Non-pigmented ciliary epithelial cell (primary cell): ENCODE measurements at places on chromosomes 2 and 18.

GRCh38 chr2:206657087-206657486 lies 14.8 kb downstream of the FAM237A start:
- no peak for DNase-seq

DNA sequence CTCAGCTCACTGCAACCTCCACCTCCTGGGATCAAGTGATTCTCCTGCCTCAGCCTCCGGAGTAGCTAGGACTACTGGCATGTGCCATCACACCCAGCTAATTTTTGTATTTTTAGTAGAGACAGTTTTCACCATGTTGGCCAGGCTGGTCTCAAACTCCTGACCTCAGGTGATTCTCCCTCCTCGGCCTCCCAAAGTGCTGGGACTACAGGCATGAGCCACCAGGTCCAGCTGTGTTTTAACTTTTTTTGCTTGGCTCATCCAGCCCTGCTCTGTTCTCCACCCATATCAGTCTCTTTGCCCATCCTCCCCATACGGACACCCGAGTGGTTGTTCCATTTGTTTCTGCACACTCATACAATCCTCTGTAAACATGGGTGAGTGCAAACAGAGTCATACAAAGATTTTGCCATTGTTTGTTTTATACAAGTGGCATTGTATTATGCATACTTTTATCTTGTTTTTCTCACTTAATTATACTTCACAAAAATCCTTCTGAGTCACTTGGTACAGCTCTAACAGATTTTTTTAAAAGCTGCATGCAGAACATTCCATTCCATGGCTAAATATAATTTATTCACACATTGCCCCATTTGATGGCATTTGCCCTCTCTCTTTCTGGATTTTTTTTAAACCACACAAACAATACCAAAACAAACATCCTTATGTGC lies 5.3 kb downstream of the APOB start:
- no peak for DNase-seq

- DNase-seq: no peak
Measured at GRCh38 chr18:57806978-57807285, 3.8 kb upstream of the ATP8B1 start.

DNA sequence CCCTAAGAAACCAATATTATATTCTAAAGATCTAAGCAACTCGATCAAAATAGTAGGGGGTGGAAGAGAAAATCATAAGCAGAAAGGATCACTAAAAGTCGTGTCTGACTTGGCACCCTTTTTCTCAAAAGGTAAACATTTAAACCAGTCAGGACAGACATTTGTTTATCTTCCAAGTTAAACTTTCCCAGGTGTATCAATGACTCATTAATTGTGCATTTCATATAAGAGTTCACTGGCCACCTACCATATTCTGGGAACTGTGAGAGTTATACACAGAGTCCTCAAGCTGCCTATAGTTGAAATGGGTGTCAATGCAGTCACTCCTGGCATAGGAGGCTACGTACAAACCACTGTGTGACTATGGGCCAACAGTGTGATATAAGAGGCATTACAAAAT lies 4.8 kb upstream of the ACVR1 start:
- DNase-seq: no peak

DNA sequence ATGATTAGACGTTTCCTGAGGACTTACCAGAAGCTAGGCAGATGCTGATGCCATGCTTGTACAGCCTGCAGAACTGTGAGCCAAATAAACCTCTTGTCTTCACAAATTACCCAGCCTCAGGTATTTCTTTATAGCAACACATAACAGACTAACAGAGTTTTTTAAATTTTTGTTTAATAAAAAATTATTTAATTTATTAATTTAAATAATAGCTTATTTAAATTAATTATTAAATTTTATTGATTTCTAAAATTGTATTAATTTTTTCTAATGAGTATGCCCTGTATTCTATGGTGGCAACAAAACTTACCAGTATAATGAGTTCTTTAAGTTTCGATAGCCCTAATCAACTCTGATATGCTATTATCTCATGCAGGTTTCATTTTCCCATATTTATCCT lies 259.8 kb downstream of the IKZF2 start:
- DNase-seq: no peak

DNA sequence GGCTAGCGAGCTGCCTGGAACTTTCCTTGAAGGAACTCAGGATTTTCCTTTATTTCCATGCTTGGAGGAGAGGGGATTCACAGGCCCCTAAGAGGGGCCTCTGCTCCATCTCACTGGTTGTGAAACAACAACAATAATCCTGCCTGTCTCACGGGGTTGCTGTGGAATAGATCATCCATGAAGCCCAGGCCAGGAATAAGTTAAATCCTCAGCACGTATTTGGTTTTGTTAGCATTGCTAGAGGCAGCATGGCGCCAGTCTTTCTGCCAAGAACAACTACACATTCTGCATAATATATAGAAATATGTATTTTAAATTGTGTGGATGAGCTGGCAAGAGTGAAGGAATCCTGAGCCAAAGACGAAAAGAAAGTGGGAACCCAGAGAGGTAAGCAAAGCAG lies 80.8 kb upstream of the L3MBTL4 start:
- DNase-seq: no peak

DNA sequence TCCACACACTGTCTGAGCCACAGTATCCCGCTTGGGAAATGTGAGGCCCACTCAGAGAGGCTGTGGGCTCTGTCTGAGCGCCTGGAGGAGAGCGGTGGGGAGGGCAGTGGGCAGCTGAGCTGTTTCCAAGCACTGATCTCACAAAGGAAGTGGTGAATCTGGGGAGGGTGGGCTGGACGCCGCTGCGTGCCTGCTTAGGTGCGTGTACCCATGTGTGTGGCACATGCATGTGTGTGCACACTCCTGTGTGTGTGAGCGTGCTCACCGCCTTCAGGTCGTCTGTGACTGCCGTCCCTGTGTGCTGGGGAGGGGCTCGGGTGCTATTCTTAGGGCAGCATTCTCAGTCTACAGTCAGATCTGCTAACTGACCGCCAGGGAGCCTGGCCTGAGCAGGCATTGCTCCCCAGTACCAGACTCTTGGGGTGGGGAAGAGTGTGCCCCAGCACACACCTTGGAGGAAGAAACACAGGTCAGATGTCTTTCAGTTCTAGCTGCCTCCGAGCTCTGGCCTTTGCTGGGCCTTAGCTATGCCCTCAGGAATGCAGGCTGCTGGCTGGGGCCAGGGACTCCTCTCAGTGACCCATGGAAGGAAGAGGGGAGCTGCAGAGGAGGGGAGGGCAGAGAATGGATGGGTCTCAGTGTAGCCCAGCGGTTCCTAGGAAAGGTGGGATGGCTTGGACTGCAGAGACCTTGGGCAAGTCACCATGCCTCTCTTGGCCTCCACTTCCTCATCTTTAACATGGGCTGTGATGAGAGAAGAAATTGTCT lies 31.4 kb downstream of the KCNIP3 start:
- DNase-seq: no peak
